ENCODE measurements at places on chromosomes 3 and 15.
A peak's percentile ranks its signal among the peaks of the same experiment; 100 is the strongest.

GRCh38 chr3:153617463-153617862 lies 455.4 kb downstream of the RAP2B start:
- DNase-seq, result no peak

DNA sequence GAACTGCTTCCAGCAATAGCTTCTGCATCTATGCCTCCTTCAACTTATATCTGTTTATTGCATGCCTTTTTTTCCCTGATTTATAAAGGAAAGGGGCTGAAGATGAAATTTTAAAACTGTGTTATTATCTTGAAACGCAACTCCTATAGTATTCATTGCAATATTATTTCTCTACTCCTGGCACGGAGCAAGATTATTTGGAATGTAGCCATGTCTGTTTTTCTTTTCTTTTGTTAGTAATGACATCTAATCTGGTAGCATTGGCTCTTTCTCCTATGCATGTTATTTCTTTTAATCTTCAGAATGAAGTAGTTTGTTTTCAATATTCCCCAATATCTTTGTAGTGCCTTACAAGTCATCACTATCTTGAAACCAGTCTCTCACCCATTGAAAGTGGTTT lies 33.6 kb downstream of the KCNMB2 start:
- no peak for DNase-seq

- DNase-seq, result no peak
Observed at GRCh38 chr15:70561885-70562284, 201.5 kb downstream of the UACA start.

- DNase-seq, result peak; percentile 79
Observed at GRCh38 chr15:69595009-69595791, 142.6 kb downstream of the RPLP1 start.

DNA sequence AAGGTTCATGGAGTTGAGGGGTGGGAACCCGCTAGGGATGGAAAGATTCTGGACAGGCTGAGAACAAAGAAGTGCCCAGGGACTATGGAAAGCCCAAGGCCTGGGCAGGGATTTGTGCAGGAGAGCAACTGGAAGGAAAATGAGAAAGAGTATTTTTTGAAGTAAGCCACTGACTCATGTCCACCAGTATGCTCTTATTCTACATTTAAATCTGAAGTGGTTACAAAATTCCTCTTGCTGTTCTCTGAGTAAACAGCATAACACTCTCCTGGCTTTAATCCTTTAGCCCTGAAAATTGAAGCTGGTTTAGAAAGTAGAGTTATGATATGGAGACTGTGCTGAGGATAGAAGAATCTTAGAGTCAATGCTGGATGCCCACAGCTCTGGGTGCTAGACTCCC lies 165.2 kb downstream of the ISL2 start:
- no peak for DNase-seq

DNA sequence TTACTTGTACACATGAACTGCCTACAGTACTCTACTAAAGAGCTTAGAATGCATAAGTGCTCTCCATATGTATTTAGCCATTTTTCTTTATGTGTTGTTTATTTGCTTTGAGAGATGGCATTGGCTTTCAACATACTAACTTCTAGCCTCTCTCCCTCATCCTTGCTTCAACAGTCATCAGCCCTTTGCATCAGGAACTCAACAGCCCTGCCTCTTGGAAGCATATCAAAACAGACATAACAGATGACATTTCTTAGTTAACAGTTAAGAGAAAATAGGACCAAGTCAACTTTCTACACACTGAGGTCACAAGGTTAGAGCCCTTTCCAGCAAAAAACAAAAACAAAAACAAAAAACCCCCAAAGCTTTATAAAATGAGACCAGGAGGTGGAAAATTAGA lies 145.6 kb downstream of the TCF12 start:
- no peak for DNase-seq

GRCh38 chr3:61650719-61651410 lies 89.5 kb downstream of the PTPRG start:
- DNase-seq, result no peak

DNA sequence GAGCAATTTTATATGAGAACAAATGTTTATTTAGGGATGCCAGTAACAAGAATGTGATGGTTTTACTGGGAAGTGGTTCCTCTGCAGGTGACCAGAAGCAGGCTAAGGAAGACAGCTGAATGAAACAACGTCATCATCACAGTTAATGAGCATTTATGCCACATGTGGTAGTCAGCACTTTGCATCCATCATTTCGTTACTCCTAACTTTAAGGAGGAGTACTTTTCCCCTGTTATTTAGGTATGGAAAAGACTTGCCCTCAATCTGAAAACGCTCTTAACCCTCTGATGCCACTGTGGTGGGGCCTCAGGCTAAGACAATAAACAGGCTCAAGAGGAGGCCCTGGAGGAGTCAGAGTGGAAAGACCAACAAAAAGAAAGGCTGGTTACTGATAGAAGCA lies 31.2 kb downstream of the INTS14 start:
- DNase-seq, result no peak

- DNase-seq, result peak; percentile 4
Observed at GRCh38 chr15:86016750-86017149, 62.9 kb upstream of the AGBL1 start.

DNA sequence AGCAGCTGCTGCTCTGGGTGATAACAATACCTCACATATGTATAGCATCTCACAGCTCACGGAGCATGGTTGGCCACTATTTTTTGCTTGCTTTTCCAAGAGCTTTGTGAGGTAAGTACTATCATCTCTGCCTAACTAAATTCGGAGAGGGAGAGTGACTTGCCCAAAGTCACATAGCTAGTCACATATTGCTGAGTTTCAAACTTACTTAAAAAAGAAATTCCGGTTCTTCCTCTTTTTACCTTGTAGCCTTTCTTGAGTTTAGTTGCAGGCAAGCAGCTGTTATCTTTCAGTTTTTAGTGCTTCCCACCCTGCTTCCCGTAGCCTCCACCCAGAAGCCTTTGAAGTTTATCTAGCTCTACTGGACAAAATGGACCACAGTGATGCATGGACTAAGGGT lies 309.2 kb downstream of the PDCD6IP start:
- no peak for DNase-seq

DNA sequence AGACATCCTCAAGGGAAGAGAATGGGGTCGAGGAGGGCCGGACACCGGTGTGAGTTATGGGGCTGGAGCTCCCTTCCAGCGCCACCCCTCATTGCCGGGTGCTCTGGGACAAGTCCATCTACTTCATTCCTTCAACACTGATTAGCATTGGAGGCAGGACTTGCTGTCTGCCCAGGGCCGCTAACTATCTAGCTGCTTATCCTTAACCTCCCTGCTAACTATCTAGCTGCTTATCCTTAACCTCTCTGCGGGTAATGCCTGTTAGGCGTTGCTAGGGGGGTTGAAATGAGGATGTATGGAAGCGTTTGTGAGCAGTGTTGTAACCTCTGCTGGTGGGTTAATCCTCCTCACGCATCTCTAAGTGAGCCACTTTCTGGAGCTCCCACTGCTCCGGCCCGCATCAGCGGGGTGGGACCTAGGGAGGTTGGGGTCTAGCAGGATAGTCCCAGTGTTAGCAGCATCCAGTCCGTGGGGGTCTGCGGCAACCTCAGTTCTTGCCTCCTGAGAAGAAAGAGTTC lies 10.9 kb upstream of the CHAC1 start:
- DNase-seq, result peak; percentile 72

DNA sequence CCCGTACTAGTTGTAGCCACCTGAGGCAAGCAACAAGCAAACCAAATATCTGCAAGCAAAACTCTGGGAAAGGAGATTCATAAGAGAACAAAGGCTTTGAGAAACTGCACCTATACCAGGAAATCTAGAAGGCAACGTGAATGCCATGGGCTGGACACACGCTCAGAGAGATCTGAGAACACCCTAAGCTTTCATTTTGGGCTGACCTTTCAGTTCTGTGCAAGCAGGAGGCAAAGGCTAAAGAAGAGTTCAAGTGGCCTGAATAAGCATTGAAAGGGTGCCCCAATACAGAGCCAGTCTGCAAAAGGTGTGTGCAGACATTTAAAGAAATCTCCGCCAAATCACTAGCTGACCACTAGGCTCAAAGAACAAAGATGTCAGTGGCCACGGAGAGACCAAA lies 461.6 kb downstream of the PYDC2 start:
- no peak for DNase-seq

- DNase-seq, result no peak
Observed at GRCh38 chr3:141384157-141384556, 15.9 kb downstream of the ZBTB38 start.

GRCh38 chr3:61725851-61726333 lies 164.5 kb downstream of the PTPRG start:
- DNase-seq, result no peak

- DNase-seq, result no peak
Observed at GRCh38 chr3:81443958-81444357, 317.5 kb downstream of the GBE1 start.

- no peak for DNase-seq
Observed at GRCh38 chr3:69842789-69843188, 103.5 kb downstream of the MITF start.

GRCh38 chr3:186124592-186124991 lies 15.7 kb upstream of the ETV5 start:
- DNase-seq, result no peak

DNA sequence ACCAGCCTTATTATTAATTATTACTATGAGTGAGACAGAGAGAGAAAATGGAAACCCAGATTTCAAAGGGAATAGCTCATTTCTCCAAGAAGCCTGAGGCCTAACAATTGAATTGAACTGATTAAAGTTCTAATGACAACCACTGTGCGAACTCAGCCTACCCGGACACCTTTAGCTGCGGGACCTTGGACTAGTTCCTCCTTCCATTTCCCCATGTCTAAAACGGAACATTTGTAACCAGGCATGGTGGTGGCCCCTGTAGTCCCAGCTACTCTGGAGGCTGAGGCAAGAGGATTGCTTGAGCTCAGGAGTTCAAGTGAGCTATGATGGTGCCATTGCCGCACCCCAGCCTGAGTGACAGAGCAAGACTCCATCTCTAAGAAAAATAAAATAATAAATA lies 16.4 kb upstream of the RTP2 start:
- no peak for DNase-seq

- DNase-seq, result no peak
Observed at GRCh38 chr3:119175872-119176756, 2.7 kb downstream of the UPK1B start.

DNA sequence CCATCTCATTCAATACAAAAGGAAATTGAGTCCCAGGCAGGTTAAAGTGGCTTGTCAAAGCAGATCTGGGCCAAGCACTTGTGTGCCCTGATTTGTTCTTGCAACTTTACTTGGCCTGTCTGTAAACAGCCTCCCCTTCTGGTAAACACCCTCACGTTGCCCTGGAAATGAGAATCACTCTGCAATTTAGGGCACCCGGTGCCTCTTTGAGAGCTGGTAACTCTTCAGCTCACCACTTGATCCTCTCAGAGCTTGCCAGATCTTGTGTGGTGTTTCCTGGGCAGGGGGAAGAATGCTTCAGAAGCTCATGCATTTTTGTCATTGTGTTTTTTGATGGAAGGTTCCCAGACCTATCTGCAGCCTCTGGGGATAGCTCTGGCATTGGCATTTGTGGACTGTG lies 11.3 kb downstream of the MED12L start:
- DNase-seq, result no peak

DNA sequence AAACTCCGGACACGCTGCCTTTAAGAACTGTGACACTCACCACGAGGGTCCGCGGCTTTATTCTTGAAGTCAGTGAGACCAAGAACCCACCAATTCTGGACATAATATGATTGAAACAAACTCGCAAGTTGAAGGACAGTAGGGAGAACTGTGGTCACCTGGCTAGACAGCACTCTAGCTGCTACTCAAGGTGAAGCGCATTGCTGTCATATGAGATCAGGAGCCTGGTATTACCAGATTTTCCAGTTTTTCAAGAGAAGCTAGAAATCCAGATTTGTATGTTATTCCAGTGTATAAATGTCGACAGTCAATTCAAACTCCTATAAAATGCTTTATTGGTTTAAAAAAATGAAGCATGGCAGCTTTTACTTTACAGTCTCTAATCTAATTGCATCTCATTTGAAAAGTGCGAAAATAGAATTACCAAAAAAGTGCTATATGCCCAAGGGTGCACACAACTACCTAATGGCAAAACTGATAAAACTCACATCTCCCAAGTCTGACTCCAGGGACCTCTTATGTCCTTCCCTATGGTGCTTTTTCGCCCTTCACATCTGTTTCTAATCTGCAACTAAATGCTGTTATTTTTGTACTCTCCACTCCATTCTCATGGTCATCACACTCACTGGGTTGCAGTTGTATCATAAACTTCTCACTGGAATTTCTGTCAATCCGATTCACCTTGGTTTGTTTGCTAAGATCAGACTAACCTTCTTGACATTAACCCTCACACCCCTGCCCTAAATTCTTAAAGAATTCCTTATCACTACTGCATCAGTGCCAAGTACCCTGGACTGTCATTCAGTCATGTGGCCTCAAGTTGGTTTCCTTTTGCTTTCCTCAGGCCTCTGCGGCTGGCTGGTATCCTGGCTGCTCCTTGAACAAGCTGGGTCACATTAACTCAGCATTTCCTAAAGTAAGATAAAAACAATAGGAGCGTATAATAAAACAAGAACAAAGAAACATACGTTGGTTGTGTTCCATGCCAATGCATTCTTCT lies 31.5 kb upstream of the ARHGEF26 start:
- DNase-seq, result no peak

GRCh38 chr15:83784975-83785374 lies 131.1 kb downstream of the ADAMTSL3 start:
- no peak for DNase-seq

GRCh38 chr3:187288131-187288854 lies 3.2 kb downstream of the MASP1 start:
- no peak for DNase-seq

GRCh38 chr15:33022629-33023028 lies 171.9 kb downstream of the FMN1 start:
- DNase-seq, result no peak

DNA sequence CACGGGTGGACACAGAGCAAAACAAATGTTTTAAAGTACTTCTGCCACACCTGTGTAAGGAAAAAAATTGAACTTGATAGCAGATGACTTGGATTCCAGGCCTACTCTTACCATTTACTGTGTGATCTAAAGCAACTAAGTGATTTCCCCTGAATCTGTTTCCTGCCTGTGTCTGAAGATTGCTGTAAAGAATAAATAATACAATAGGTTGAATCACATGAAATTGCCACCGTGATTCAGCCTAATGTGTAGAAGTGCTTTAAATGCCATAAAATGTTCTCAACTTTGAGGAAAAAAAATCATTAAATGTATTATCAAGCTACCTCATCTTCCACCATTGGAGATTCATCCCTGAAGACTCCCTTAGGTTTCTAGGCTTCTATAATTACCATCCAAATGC lies 27.6 kb upstream of the NUDT16 start:
- DNase-seq, result no peak

GRCh38 chr3:55330355-55330754 lies 156.8 kb downstream of the WNT5A start:
- DNase-seq, result no peak

GRCh38 chr3:195910499-195910845 lies 2.1 kb upstream of the TNK2 start:
- DNase-seq, result no peak

DNA sequence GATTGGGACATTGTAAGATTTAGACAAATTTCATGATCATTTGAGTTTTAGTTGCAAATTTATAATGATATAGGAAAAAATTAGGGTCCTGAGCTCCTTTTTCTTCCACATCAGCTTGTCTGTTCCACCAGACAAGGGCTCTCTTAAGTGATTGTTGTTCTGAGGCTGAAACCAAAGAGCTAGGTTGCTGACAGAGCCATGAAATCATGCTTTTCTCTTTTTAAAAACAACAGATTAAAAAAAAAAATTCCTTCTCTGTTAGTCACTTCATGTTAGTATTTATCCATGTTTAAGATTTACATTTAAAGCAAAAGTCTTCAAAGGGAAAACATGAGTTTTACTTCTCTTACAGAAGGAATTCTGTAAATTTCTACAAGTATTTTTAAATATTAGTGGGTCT lies 56.8 kb downstream of the ATP2C1 start:
- DNase-seq, result no peak

Data from NB4 (cell line).